ENCODE measurements at places on chromosomes 4 and X.

- DNase-seq, result no peak
Measured at GRCh38 chr4:184991860-184992259, 26.4 kb upstream of the HELT start.

DNA sequence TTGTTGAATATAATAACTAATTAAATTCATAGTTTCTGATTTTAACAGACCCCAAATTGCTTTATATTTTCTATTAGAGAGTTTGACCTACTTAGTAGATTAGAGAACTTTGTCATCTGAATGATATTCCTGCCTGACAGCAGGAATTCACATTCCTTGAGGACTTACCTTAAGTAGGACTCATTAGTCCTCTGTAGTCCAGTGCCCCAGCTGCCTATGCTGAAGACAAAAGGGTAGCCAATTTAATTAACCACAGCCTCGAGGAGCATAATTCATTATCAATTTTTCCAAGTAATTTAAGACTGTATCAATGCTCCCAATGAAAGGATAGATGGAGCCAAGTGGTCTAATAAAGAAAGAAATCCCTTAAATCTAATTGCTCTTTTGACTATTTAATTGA is 1405.0 kb upstream of the IGFBP7 start:
- no peak for DNase-seq

DNA sequence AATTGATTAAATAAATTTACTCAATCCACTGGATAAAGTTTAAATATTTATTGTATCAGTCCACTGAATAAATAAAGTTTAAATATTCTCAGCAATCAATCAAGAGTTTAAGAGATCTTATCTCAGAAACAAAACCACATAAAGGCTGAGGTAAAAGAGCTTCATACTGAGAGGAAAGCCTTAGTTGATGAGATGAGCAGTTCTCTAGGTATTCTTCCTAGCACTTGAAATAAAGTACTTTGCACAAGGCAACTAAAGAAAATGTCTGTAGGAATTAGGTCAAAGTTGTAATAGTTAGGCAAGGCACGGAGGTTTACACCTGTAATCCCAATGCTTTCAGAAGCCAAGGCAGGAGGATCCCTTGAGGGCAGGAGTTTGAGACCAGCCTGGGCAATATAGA is 63.5 kb downstream of the UCHL1 start:
- no peak for DNase-seq

DNA sequence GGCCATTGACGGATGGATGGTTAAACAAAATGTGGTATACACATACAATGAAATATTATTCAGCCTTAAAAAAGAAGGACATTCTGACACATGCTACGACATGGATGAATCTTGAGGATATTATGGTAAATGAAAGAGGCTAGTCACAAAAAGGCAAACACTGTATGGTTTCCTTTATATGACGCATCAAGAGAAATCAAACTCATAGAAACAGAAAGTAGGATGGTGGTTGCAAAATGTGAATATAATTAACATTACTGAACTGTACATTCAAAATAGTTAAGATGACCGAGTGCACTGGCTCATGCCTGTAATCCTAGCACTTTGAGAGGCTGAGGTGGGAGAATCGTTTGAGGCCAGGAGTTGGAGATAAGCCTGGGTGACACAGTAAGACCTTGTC is 9.5 kb upstream of the CASK start:
- DNase-seq, result no peak

DNA sequence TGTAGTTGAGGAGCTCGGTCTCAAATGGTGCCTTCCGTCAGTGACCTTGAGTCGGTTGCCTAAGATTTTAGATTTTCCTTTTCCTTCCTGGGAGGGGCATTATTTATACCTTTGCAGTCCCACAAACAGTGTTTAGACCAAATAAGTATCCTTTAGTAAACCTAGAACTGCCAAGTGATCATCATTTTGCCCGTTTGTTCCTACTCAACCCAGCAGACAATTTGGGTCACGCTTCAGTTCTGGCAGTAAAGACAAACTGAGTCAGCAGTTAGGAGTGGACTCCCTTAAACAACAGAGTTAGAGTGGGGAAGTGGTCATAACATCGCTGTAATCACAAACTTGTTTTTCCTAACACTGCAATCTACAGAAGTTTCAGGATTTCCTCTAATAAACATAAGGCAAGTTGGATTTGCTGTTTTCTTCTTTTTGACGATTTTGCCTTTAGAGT is 777 bp upstream of the WDFY3 start:
- DNase-seq, result no peak
